Activated naive CD8-positive, alpha-beta T cell treated with anti-CD3 and anti-CD28 coated beads, Interleukin-2, amount 50 U/mL, for 16 hours (primary cell): ENCODE measurements at places on chromosomes 6 and 20.

GRCh38 chr6:20476501-20477043 lies 57.7 kb upstream of the CDKAL1 start:
- DNase-seq, result no peak

DNA sequence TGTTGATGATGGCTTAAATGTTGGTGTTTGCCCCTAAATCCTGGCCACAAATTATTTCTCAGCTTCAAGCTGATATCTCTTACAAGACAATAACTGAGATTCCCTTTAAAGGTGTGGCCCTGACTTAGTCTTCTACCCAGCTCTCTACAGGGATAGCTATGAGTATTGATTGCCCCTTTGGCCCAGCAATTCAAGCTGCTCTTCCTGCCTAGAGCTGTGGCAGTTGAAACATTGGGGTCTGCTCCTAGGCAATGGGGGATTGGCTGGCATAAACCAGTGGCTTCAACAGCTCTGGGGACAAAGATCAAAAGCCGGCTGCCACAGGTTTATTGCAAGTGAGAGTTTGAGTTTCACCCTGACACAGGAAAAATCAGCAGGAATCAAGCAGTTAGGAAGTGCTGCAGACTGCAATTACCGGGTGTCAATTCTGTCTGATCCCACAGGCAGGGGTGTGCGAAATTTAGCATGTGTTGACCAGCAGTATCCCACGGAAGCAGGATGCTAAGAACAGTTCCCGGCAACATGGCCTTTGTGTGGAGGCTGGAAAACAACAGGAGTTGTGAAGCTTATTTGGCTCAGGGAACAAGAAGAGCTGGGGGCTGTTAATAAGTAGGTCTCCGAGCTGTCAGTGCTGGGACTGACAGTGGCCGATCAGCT lies 66.2 kb upstream of the IYD start:
- no peak for DNase-seq

GRCh38 chr6:42459888-42460287 lies 8.2 kb upstream of the TRERF1 start:
- DNase-seq, result no peak

DNA sequence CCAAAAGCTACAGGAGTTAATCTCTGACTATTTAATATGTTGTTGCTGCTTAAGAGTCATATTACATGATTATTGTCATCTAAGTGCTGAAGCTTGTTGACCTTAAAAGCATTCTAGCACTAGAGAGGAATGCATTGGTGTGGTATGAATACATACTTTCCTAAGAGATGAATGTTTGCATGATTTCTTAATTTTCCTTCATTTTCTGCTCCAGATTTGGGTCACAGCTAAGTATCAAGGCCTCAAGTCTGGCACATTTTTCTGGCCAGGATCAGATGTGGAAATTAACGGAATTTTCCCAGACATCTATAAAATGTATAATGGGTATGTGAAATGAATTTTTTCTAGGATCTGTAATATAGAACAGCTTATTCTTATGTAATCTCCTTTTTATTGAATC lies 53.6 kb downstream of the ENPP1 start:
- DNase-seq, result no peak

DNA sequence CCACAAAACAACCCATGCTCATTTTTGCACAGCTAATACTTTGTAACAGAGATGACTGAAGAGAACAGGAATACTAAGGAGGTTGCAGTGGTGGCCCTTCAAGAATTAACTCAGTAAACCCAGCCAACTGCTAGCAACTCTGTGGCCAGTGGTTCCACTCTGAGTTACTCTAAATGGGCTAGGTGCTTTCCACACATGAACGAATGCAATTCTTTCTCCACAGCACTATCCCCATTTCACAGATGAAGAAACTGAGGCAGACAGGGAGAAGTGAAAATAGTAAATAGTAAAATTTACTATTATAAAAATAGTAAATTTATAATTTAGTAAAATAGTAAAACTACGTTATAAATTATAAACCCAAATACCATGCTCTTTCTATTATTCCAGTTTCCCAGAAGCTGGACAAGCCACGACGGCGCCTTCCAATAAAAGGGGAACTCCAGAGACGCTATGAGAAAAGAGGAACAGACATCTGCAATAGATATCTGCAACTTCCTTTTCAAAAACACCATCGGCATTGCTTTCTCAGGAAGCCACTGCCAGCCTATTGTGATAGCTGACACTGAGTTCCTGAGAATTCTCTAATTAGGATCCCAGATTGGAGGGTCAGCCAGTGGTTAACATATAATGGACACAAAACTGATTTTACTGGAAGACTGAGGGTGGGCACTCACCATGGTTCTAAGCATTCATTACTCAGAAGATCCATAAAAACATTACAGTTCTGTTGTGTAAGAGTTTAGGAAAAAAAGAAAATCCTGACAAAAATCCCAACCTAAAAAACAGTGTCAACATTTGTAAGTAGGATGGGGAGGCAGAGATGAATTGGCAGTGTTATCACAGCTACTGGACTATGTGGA lies 16.2 kb downstream of the FKBP1A start:
- DNase-seq, result no peak

DNA sequence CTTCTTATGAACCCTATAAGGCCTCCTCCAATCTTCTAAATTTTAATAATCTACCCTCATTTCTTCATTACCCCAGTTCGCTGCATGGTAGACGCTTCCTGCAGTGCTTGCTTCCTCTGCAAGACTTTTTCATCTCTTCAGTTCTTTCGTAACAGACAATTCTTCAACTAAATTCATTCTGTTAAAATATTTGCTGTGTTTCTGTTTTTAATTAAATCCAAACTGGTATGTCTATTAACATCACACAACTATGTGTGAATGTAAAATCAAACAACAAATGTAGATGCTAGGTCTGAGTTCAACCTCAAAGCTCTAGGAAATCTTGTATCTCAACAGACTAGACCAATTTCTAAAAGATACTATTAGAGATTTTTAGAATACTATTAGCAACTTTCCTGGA lies 199.3 kb downstream of the RNGTT start:
- no peak for DNase-seq

DNA sequence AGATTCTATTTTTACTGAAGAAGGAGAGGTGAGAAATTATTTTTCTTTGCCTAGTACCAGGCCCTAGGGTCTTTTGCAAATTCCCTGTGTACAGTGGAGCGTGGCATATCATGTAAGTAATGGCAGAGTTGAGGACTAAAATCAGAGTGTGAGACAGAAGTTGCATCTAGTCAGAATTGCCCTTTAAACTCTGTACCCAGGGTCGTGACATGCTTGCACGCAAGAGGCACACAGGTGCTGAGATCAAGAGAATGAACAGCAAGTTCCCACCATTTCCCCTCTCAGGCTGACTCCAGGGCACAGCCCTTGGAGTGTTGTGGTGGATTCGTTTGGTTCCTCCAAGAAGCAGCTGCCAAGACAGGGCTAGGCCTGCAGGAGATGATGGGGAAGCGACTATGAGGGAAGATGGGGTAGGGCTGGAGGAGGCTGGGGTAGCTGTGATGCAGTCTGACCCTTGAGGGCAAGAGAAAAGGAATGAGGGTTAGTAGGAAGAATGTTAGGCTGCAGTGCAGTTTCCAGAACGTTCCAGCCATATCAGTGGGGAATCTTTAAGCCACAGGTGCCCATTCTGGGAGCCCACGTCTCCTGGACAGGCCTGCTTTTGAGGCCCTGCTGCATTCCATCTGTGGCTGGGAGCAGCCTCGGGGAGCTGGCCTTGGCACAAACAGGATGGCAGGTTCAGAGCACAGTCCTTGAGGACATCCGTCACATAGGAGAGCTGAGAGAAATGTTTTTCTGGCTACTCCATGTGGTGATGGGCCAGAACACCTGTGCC lies 6.9 kb downstream of the NELFCD start:
- no peak for DNase-seq

DNA sequence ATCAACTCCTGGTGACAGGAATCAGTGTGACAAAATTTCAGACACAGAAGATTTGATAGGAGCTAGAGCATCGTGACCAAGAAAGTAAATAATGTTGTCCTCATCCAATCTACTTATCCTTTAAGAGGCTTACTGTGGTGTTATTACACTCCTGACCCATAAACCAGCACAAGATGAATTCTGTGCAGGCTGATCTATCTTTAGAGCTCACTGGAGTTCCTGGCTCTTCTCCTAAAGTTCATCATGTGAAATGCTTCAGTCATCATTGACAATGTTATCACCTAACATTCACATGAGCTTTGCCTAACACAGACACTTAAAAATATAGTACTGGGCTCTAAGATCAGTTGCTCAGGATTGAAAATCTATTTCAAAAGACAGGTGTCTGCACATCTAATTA lies 271.0 kb upstream of the HSF2 start:
- DNase-seq, result no peak

- no peak for DNase-seq
Measured at GRCh38 chr6:9087470-9087869, 652.1 kb upstream of the SLC35B3 start.

DNA sequence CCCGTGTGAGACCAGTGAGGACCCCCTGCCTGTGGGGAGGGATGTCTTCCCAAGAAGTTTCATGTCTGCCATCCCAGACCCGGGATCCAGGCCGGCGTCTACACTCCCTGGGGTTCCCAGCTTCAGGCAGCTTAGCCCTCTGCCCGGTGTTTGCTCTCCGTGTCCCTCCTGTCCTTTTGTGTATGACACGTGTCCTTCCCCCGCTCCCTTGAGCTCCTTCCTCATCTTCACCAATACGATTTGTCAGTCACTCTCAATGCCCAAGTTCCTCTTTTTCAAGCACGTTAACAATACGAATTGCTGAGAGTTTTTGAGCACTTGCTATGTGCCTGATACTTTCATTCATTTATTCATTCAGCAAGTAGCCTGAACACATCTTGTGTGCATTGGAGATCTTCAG lies 115.6 kb upstream of the PTPN1 start:
- no peak for DNase-seq

DNA sequence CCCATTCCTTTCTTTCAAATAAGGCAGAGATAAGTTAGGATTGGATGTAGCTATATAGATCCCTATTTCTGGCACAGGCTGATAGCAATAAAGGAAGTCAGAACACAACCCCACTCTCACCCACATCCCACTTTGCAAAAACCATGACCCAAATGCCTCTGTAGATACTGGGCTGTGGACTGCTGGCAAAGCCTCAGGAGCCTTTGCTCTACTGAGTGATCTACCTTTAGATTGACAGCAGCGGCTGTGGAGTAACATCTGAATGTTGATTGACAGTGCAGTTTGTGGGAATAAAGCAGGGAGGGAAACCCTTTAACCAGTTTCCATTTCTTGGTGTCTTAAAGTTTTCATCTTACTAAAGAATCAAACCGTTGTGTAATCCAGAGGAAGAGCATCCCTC lies 6.7 kb upstream of the TMEM30A start:
- no peak for DNase-seq

DNA sequence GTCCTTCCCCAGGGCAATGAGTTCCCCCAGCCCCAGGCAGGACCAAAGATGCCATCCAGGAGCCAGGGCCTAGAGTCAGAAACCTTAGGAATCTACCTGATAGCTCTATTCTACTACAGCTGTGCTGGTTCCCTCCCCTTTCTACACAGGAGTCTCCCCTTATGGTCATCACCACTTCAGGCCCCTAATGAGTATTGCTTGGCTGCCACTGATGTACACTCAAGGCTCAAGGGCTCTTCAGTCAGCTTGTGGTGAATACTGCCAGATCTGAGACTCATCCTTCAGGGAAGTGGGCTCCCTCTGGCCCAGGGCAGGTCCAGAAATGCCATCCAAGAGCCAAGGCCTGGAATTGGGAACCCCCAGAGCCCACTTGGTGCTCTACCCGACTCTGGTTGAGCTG lies 248.6 kb downstream of the ALDH8A1 start:
- DNase-seq, result no peak

GRCh38 chr6:16305788-16306187 lies 67.4 kb downstream of the GMPR start:
- no peak for DNase-seq

GRCh38 chr6:28251661-28252008 lies 434 bp downstream of the ZKSCAN4 start:
- no peak for DNase-seq

DNA sequence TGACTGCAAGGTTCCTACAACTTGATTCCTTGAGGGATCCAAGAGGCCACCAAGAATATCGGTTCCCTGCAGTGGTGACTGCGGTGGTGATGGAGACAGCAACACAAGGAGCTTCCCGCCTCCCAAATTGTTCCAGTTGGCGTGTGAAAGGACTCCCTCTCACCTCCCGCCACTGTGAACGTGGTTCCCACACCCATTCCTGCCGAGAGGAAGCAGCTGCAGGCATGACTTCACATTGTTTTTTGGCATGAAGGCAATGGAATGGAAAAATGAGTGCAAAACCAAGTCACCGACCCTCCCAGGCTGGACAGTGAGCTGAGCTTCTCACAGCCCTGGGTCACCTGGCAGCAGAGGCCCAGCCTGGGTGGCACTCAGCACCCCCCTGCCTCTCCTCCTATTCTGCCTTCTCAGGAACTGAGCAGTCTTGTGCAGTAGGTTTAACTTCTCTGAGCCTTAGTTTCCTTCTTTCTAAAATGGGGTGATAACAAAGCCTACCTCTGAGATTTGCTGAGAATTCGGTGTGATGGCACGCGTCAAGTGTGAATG lies 75.0 kb downstream of the CNKSR3 start:
- DNase-seq, result no peak

- no peak for DNase-seq
Measured at GRCh38 chr6:3650076-3650958, 101.2 kb downstream of the PXDC1 start.

DNA sequence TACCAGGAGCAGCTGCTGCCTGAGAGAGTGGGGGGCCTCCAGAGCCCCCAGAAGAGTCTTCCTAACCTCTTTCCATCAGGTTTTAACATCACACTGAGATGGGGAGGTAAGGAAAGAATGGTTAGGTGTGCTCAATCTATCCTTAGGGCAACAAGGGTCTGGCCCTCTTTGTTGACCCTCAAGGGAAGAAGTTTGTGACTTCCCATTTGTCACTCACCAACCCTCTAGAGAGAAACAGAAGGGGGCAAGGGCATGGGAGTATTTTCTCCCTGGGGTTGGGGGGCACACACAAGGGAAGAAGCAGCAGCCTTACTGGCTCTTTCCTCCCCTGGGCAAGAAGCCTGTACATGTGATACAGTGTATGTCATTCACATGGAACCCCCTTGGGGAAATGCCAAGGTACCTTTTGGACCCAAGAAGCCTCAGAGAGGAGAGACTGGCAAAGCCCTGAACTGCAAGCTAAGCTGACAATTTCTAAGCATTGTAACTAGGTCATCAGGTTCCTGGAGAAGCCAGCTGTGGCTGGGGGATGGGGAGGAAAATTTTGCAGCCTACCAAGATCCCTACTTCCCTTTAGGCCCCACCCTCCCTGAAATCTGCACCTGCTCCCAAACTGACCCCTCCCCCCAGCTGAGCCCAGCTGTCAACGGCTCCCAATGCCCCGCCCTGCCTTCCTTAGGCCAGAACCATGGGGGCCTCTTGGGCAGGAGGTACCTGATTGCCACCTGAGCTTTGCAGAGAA lies 14.5 kb downstream of the BCL2L1 start:
- no peak for DNase-seq

- no peak for DNase-seq
Measured at GRCh38 chr6:104548297-104548696, 311.4 kb downstream of the HACE1 start.

- no peak for DNase-seq
Measured at GRCh38 chr20:37938954-37939353, 36.0 kb downstream of the VSTM2L start.

DNA sequence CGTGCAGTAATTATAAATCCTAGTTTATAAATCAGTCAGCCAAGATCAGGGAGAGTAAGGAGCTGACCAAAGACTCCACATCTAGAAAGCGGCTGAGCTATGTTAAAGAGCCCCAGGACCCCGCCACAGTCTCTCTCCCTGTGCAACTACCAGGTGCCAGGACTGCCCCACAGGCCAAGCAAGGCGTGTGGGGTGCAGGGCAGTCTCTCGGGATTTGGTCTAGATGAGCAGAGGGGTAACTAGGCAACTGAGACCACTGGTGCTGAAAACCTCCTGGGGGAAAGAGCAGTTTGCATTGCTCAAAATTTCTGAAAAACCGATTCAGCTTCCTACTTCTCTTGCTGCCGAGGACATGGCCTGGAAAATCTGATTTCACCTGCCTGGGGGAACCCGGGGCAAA lies 10.4 kb downstream of the PMEPA1 start:
- DNase-seq, result no peak
